NCI-H2081 treated with DMSO at 0.1 percent for 48 hours (cell line): ENCODE measurements at places on chromosomes 11 and 22.

- no peak for DNase-seq
Measured at GRCh38 chr11:100356035-100356434, 331.1 kb upstream of the ARHGAP42 start.

DNA sequence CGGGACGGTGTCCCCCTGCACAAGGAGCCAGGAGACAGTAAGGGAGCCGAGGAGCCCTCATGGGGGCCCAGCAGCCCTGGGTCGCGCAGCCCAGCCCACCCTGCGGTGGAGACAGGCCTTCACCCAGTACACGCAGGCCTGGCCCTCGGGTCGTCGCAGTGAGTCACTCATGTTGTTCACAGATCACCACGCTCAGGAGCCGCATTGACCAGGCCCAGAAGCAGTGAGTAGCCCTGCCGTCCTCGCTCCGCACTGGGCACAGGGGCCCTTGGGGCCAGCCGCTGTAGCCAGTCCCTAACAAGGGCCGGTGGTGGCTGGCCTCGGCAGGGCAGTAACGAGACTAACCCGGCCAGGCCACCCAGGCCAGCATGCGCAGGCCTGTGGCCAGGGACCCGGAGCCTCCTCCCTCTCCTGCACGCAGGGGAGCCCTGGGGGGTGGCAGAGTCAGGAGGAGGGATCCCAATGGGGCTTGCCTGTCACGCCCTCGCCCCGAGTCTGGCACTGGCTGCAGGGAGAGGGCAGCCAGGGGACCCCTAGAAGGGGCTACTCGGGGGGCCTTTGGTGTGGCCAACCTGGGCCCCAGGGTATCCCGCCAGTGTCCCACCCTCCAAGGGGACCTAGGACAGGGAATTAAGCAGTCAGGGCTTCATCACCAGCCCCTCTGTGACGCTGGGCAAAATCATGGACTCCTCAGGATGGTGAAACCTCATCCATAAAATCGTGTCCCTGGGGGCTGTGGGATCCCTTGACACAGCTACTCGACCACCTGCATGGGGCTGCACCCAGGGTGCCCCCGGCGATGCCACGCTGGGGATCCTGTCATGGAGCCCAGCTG, 10.1 kb upstream of the MRPL23 start:
- no peak for DNase-seq

- no peak for DNase-seq
Measured at GRCh38 chr11:95149651-95150364, 60.2 kb downstream of the ENDOD1 start.

DNA sequence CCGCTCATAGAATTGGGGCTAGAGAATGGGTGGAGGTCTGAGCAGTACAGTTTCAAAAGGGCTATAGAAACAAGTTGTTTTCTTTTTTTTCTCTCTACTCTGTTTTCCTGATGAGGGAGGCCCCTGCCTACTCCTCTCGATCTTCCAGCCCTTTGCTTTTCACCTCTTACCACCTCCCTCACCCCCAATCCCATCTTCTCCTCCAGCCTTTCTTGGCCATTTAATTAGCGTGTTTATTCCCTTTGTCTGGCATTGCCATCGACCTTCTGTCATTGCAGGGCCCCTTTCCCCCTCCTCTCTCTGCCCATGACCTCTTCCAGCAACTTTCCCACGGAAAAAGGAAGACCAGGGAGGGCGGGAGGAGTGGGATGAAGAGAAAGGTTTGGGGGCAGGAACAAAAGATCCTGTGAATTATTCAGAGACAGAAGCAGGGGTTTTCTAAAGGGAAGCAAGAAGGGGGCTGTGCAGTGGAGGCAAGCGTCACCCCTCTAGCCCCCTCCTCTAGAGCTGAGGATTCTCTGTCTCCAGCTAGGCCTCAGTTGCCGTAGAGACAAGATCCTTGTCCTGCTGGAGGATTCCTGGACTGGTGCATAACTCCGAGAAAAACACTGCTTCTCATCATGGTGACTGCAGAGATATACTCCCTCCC, 12.9 kb downstream of the DTX4 start:
- no peak for DNase-seq

GRCh38 chr22:22730655-22731373, 86.4 kb downstream of the GGTLC2 start:
- no peak for DNase-seq

DNA sequence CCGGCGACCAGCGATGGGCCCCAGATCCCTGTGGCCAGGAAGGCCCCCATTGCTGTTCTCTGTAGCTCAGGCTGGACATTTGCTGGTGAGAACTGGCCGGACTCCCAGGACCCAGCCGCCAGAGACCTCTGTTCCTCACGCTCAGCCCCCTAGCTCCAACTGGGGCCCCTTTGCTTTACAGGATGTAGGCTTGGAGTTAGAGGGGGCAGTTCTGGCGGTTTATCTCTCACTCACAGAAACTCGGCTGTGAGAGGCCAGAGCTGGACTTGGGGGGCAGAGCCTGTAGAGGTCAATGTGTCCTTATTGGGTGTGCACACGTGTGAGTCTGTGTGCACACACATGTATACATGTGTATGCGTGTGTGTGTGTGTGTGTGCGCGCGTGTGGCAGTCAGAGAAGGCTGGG, 502 bp downstream of the SMIM38 start:
- no peak for DNase-seq

- DNase-seq: no peak
Measured at GRCh38 chr11:60971520-60971919, at the start of gene CD6. Gene CD6 (plus strand): TSS chr11:60971680. CDS start chr11:60971866, 186 bp downstream.

DNA sequence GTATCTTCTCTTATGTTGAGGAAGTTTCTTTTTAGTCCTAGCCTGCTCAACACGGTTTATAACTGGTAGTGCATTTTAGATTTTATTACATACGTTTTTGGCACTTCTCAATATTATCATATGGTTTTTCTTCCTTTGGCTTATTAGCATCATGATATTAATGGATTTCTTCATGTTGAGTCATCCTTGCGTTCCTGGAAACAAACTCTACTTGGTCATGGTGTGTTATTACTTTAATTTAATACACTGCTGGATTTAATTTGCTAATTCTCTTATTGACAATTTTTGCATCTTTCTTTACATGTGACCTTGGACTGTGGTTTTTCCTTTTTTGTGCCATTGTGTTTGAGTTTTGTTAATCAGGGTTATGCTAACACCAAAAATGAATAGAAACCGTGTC, 20.5 kb downstream of the IGF2 start:
- DNase-seq: no peak

- no peak for DNase-seq
Measured at GRCh38 chr11:27166130-27166529, 125.5 kb downstream of the BBOX1 start.

DNA sequence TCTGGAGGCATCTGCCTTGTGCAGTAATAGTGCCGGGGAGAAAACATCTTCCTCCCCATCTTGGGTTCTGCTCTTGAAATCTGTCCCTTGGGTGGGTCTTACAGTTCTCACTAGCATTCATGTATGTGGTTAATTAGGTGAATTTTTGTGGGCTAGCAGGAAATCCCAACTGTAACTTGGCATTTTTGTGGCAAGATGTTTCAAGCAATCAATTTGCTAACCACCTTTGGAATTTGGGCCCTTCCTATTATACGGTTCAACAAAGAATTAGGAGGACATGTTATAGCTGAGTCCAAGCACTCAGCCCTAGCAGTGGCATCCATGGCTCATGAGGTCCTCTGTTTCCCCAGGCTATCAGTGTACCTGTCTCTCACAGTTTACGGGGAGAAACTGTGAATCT, 89.1 kb upstream of the MTNR1B start:
- no peak for DNase-seq
